ENCODE measurements at places on chromosomes 5 and 9. TPM values are rescaled to one million over a fixed set of nuclear protein-coding genes. Genes with fewer than 3 reads are reported as not detected.

DNA sequence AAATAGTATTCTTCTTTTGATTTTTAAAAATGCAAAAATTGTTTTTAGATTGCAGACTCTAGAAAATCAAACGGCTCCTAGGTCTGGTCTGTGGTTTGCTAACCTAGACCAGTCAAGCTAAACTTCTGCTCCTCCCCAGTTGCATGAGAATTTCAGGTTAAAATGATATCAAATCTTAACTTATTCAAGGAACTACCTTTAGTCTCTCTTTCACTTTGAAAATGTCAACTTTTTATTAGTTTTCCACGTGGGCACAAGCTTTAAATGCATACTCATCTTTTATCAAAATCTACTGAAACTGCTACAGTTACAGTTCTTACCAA is 8.8 kb downstream of the CAMK4 start:
- no peaks in the 10 kb centered on the region for H3K27me3 ChIP-seq
- peak overlapping the region; percentile 52 for H3K27ac ChIP-seq
- H3K4me3 ChIP-seq, result peak overlapping the region; percentile 39
- peaks cover 3% of the 10 kb centered on the region for H3K36me3 ChIP-seq
- no peak for DNase-seq

RGMB gene
- total RNA-seq, result 5.0 TPM

SPAAR gene
- total RNA-seq, result not detected

GRCh38 chr5:24245821-24246220 is 399.0 kb downstream of the CDH10 start:
- no peak overlapping the region for H3K4me3 ChIP-seq
- no peak for DNase-seq
- no peaks in the 10 kb centered on the region for H3K36me3 ChIP-seq
- H3K27me3 ChIP-seq, result no peaks in the 10 kb centered on the region

INSL4 gene
- total RNA-seq, result not detected

DNA sequence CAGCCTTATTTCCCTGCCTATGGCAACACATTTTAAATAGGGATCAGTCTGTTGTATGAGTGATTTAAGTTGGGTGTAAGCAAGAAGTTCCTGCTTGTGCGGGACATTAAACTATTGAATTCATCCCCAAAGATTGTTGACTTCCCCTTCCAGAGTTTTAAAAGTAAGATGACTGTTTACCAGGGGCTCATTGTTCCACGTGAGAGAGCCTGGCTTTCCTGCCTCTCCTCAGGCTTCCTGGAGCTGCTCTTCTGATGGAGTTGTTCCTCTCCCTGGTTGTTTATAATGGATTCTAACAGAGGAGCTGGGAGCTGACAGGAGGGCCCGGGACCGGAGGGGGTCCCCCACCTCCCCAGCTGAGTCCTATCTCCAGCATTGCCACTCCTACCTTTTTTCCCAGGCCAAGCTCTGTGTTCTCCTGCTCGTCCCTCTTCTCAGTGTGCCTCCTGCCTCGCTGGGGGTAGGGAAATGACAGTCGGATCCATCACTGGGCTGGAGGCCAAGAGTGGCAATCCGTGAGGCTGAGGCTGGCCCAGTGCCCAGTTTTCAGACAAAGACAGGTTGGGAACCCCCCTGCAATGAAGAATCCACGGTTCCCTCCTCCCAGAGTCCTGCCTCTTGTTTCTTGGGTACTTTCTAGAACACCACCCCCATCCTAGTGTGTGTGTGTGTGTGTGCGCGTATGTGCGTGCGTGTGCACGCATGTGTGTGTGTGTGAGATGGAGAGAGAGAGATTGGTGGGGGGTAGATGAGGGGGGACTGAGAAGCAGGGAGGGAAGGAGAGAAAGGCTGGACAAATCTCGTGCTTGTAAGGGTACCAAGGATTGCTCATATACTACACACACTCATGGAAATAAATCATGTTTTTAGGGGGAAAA is 123.7 kb upstream of the NFIB start:
- peaks cover 20% of the 10 kb centered on the region for H3K27me3 ChIP-seq
- H3K36me3 ChIP-seq, result no peaks in the 10 kb centered on the region
- DNase-seq, result no peak
- H3K4me3 ChIP-seq, result no peak overlapping the region

IL13 gene
- 0.24 TPM for total RNA-seq

GRCh38 chr9:92807757-92808725 is 43.4 kb upstream of the BICD2 start:
- H3K4me3 ChIP-seq, result peak overlapping the region; percentile 81
- H3K4me1 ChIP-seq, result peaks cover 9% of the 10 kb centered on the region
- peak; percentile 41 for DNase-seq

HEXB gene
- total RNA-seq, result 70.0 TPM

OLFM1 gene
- total RNA-seq, result not detected

- H3K27me3 ChIP-seq, result peaks cover 37% of the 10 kb centered on the region
- H3K4me3 ChIP-seq, result no peak overlapping the region
- peaks cover 11% of the 10 kb centered on the region for H3K4me1 ChIP-seq
- DNase-seq, result no peak
- no peak overlapping the region for H3K27ac ChIP-seq
Measured at GRCh38 chr5:178993955-178994579, 1.1 kb downstream of the GRM6 start.

GRCh38 chr9:117723986-117724625 is 19.9 kb downstream of the TLR4 start:
- no peaks in the 10 kb centered on the region for H3K36me3 ChIP-seq
- H3K27me3 ChIP-seq, result peaks cover 3% of the 10 kb centered on the region
- DNase-seq, result no peak
- no peaks in the 10 kb centered on the region for H3K4me1 ChIP-seq
- H3K4me3 ChIP-seq, result no peak overlapping the region

DNA sequence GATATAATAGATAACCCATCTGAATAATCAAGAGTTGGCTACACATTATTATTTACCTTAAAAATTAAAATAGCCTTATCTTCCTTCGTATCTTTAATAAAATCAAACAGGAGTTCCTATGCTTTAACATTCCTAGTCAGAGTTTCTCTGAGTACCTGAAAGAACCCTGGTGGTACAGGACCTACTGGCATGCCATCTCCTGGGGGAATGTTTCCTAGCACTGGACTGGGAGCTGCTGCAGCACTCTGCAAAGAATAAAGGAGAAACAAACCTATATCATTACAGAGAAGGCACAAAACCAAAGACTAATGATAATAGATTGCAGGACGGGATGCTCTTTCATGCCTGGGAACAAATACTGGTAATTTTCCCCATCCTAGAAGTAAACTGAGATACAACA is 119.5 kb upstream of the ACOT12 start:
- no peaks in the 10 kb centered on the region for H3K4me1 ChIP-seq
- no peaks in the 10 kb centered on the region for H3K36me3 ChIP-seq
- no peak overlapping the region for H3K27ac ChIP-seq

GRCh38 chr5:38258319-38259061 is at the start of gene EGFLAM:
Gene EGFLAM, plus strand, starts transcription at chr5:38258559. Its CDS starts 196 bp downstream, at chr5:38258755.
- H3K4me1 ChIP-seq, result peaks cover 7% of the 10 kb centered on the region
- no peak within 1 kb of the TSS for H3K27ac ChIP-seq
- no peaks in the 10 kb centered on the region for H3K36me3 ChIP-seq
- peak; percentile 20 for DNase-seq
- peak within 1 kb of the TSS; percentile 41 for H3K4me3 ChIP-seq
- peaks cover 57% of the 10 kb centered on the region for H3K27me3 ChIP-seq

C5orf52 gene
- total RNA-seq, result not detected

NDUFAF2 gene
- total RNA-seq, result 38.5 TPM

- no peaks in the 10 kb centered on the region for H3K36me3 ChIP-seq
- peaks cover 8% of the 10 kb centered on the region for H3K27me3 ChIP-seq
- H3K4me3 ChIP-seq, result no peak overlapping the region
- DNase-seq, result peak; percentile 14
Measured at GRCh38 chr5:96651948-96652753, 10.0 kb upstream of the CAST start.

DNA sequence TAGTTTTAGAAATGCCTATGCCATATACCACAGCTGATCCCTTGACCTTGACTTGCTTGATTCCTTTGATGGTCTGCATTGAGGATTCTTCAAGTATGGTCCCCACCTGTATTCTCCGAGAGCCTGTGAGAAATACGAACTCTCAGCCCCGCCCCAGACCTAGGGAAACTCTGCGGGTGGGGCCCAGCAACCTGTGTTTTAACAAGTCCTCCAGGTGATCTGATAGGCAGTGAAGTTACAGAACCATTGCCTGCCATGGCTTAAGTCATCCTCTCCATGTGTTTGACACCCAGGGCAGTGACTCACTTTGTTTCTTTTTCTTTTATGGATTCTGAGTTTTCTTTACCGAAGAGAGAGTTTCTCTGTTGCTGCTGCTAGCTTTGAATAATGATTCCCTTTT is 18.5 kb downstream of the FRMPD1 start:
- H3K4me1 ChIP-seq, result no peaks in the 10 kb centered on the region
- H3K36me3 ChIP-seq, result no peaks in the 10 kb centered on the region
- H3K4me3 ChIP-seq, result no peak overlapping the region
- no peak for DNase-seq

PCDHA1 gene
- total RNA-seq, result not detected

MARVELD2 gene
- total RNA-seq, result 0.64 TPM

GRCh38 chr5:56908942-56909293 is 478 bp upstream of the SETD9 start:
- peak overlapping the region; percentile 81 for H3K4me3 ChIP-seq
- no peaks in the 10 kb centered on the region for H3K27me3 ChIP-seq
- H3K27ac ChIP-seq, result peak overlapping the region; percentile 79
- peaks cover 19% of the 10 kb centered on the region for H3K4me1 ChIP-seq
- no peaks in the 10 kb centered on the region for H3K36me3 ChIP-seq

DNA sequence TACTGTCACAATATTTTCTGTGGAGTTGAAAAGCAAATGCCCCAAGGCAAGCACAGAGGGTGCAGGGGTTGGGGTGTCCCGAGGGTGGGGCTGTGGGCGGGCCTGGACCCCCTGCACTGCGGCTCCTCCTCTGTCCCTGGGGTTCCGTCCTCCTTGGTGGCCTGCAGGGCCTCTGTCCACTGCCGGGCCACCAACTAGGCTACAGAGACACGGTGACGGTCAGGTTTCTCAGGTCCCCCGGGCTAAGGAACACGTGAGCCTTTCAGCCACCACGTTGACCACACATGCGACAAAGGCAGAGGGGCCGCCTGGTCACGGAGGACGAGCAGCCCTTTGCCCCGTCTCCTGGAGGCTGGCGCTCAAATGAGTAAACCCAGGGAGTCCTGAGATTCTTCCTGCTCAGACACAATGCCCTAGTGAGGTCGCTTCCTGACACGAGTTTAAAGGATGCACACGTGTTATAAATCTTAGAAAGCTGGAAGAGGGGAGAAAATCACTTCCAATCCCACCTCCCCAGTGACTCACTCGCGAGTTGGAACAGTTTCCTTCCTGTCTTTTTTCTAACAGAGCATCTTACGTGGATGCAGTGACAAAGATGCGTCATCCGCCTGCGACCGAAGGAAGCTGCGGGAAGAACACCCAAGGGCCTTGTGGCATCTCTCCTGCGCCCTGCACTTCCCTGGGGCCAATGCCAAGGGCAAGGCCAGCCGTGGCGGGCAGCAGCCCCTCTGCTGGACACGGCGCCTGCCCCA is 24.8 kb upstream of the OBP2B start:
- no peak overlapping the region for H3K27ac ChIP-seq
- peaks cover 4% of the 10 kb centered on the region for H3K4me1 ChIP-seq
- H3K27me3 ChIP-seq, result peaks cover 11% of the 10 kb centered on the region
- no peak overlapping the region for H3K4me3 ChIP-seq

PCDHA11 gene
- total RNA-seq, result not detected

GRCh38 chr9:21624675-21625644 is 142.8 kb upstream of the IFNE start:
- peaks cover 34% of the 10 kb centered on the region for H3K4me1 ChIP-seq
- peaks cover 2% of the 10 kb centered on the region for H3K36me3 ChIP-seq
- DNase-seq, result peak; percentile 26

- H3K27me3 ChIP-seq, result no peaks in the 10 kb centered on the region
- peak overlapping the region; percentile 15 for H3K27ac ChIP-seq
- peaks cover 34% of the 10 kb centered on the region for H3K36me3 ChIP-seq
Measured at GRCh38 chr9:132381966-132382541, 24.6 kb downstream of the TTF1 start.

DNA sequence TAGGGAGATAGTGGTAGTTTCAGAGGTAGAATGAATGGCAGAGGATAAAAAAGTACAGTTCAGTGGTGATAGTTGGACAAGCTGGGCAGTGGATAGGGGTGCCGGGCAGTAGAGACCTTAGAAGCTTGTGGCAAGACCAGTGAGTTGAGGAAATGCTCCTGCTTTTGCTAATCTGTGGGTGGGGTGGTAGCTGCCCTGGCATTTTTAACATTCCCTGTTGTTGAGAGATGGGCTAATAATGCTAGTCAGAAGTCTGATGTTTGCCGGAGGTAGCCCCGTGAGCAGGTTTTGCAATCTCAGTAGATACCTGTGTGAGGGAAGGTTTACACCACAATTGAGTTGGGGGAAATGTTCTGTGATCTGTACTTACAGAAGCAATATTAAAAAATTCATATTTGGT is 91.1 kb downstream of the TRIO start:
- no peaks in the 10 kb centered on the region for H3K36me3 ChIP-seq
- no peak for DNase-seq
- no peaks in the 10 kb centered on the region for H3K4me1 ChIP-seq
- H3K27ac ChIP-seq, result no peak overlapping the region
- no peak overlapping the region for H3K4me3 ChIP-seq

DNA sequence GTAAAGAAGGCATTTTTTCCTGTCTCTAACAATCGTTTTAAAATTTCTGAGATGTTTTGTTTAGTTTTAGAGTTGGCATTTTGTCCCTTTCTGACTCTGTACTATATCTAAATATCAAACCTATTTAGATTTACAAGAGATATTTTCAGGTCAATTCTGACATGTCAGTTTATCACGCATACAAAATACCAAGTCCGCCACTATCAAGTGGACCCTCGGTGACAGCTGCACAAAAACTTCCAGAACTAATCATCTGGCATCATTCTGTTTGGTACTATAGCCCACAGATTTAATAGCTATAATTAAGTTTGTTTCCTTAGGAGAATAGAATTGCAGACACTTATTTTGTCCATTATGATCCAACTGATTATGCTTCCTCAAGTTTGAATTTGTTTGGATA is 1278.2 kb downstream of the CDH12 start:
- no peak for DNase-seq
- H3K36me3 ChIP-seq, result peaks cover 3% of the 10 kb centered on the region
- H3K27ac ChIP-seq, result no peak overlapping the region
- no peak overlapping the region for H3K4me3 ChIP-seq

- DNase-seq, result no peak
- H3K4me3 ChIP-seq, result peak overlapping the region; percentile 12
- no peaks in the 10 kb centered on the region for H3K36me3 ChIP-seq
- peaks cover 71% of the 10 kb centered on the region for H3K27me3 ChIP-seq
Measured at GRCh38 chr5:93570294-93571113, 10.5 kb downstream of the NR2F1-AS1 start.

- H3K4me1 ChIP-seq, result no peaks in the 10 kb centered on the region
- peaks cover 13% of the 10 kb centered on the region for H3K27me3 ChIP-seq
- H3K27ac ChIP-seq, result no peak overlapping the region
Measured at GRCh38 chr9:68603371-68603770, 62.7 kb upstream of the TMEM252 start.

NSD1 gene
- total RNA-seq, result 50.2 TPM

LCN1 gene
- total RNA-seq, result not detected

- H3K4me1 ChIP-seq, result peaks cover 12% of the 10 kb centered on the region
- H3K4me3 ChIP-seq, result peak overlapping the region; percentile 67
- H3K27me3 ChIP-seq, result no peaks in the 10 kb centered on the region
- no peaks in the 10 kb centered on the region for H3K36me3 ChIP-seq
Measured at GRCh38 chr9:19229595-19230354, 718 bp upstream of the DENND4C start.

- DNase-seq, result peak; percentile 55
- no peaks in the 10 kb centered on the region for H3K27me3 ChIP-seq
- no peak overlapping the region for H3K4me3 ChIP-seq
- H3K4me1 ChIP-seq, result no peaks in the 10 kb centered on the region
Measured at GRCh38 chr9:98775831-98776441, 20.4 kb downstream of the ANKS6 start.

Measured in activated naive CD4-positive, alpha-beta T cell treated with anti-CD3 and anti-CD28 coated beads for 36 hours (primary cell).